Esophagus muscularis mucosa (tissue), 4 donors: ENCODE measurements at places on chromosomes 6 and 20. TPM values are rescaled to one million over a fixed set of nuclear protein-coding genes. Genes with fewer than 3 reads are reported as not detected.

GRCh38 chr6:113629975-113630737, 227.0 kb upstream of the MARCKS start:
- no peaks in the 10 kb centered on the region for H3K27me3 ChIP-seq
- no peaks in the 10 kb centered on the region for H3K36me3 ChIP-seq

DNA sequence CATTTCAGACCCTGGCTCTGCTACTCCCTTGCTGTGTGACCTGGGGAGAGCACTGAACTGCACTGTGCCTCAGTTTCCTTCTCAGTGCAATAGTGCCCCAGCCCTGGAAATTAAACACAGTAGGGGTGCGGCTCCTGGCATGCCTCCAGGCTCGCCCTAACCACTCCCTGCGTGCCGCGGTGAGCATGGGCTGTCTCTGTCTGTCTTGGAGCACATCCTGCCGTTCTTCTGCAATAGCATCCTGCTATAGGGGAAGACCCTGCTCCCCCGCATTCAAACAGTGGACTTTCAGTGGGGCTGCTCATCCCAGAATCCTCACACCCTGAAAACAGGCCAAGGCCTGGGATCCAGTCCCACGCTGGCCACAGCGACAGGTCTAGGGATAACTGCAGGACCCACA, 129.5 kb downstream of the FOXC1 start:
- no peak for DNase-seq
- H3K27me3 ChIP-seq, result no peaks in the 10 kb centered on the region
- H3K4me3 ChIP-seq, result no peak overlapping the region
- H3K36me3 ChIP-seq, result no peaks in the 10 kb centered on the region
- no peaks in the 10 kb centered on the region for H3K4me1 ChIP-seq
- H3K27ac ChIP-seq, result no peak overlapping the region

The CD93 gene
- 80.7 TPM for total RNA-seq

GRCh38 chr6:148578837-148579565, 167.8 kb upstream of the UST start:
- peaks cover 7% of the 10 kb centered on the region for H3K4me1 ChIP-seq
- DNase-seq, result no peak
- H3K27ac ChIP-seq, result no peak overlapping the region
- H3K4me3 ChIP-seq, result no peak overlapping the region
- H3K27me3 ChIP-seq, result no peaks in the 10 kb centered on the region

The PAX1 gene
- total RNA-seq, result not detected

DNA sequence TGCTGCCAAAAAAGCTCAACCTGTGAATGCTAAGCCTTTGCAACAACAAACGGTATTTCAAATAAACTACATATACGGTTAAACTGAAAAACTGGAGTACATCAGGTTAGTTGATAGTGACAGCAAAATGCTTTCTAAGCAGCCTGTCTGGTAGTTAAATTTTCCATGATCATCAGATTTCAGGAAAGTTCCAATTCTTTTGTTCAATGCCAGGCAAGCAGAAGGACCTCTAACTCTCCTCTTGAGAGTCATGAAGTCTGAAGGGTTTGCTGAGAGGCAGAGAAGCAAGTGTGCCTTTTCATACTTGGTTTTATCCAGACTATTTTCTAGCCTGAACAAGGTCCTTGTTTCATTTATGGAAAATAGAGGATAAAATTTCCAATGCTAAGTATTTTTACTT, 4.5 kb downstream of the FLRT3 start:
- H3K4me3 ChIP-seq, result no peak overlapping the region
- no peak overlapping the region for H3K27ac ChIP-seq
- no peak for DNase-seq
- H3K27me3 ChIP-seq, result no peaks in the 10 kb centered on the region
- H3K36me3 ChIP-seq, result no peaks in the 10 kb centered on the region
- H3K4me1 ChIP-seq, result peaks cover 3% of the 10 kb centered on the region

DNA sequence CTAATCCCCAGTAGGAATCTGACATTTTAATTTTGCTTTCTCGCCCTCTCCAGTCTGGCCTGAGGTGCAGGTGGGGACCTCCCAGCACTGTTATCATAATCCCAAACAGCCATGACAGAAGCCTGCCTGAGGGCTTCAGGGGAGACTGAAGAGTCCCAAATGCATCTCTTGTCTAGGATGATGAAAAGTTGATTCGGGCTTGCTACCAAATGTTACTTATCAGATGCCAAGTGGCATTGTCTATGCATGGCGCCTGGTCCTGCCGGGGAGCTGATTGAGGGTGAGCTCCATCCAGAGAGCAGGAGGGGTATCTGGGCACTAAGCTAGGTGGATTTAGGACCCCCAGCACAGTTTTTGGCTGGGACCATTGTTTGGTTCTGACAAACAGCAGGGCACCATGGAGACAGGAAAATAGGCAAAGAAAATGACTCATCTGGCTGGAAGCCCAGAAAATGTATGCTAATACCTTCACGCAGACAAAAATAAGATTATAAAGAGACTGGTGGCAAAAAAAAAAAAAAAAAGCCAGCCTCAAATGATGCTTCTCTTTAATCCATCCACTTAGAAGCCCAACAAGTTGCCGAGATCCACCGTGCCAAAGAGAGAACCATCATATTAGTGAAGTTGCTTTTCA, 513.7 kb upstream of the SULF2 start:
- no peaks in the 10 kb centered on the region for H3K27me3 ChIP-seq
- H3K4me3 ChIP-seq, result no peak overlapping the region
- peak overlapping the region; percentile 75 for H3K27ac ChIP-seq
- peaks cover 28% of the 10 kb centered on the region for H3K4me1 ChIP-seq
- H3K36me3 ChIP-seq, result no peaks in the 10 kb centered on the region
- DNase-seq, result no peak

DNA sequence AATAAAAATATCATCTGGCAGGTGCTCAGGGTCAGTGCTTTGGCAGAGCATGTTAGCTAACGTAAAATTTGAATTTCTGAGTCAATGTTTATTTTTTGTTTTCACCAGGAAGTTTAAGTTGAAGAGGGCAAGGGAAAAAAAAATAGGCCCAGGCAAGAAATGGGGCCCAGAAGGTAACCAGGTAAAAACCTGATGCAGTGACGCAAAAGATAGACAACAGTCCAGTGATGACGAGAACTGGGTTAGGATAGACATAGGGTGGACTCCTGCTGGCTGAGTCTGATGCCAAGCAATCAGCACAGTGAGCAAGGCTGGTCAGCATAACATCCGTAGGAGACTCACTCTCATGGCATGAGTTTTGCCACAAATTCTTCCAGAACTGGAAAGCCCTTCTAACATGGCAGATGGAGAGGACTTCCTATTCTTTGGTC, 42.2 kb downstream of the ZHX3 start:
- DNase-seq, result no peak
- no peak overlapping the region for H3K27ac ChIP-seq
- H3K4me3 ChIP-seq, result no peak overlapping the region
- H3K4me1 ChIP-seq, result peaks cover 41% of the 10 kb centered on the region
- H3K27me3 ChIP-seq, result no peaks in the 10 kb centered on the region
- no peaks in the 10 kb centered on the region for H3K36me3 ChIP-seq

The TGM6 gene
- not detected for total RNA-seq

- peaks cover 24% of the 10 kb centered on the region for H3K36me3 ChIP-seq
- no peak overlapping the region for H3K4me3 ChIP-seq
- peaks cover 14% of the 10 kb centered on the region for H3K4me1 ChIP-seq
- no peak overlapping the region for H3K27ac ChIP-seq
Observed at GRCh38 chr6:152124429-152125074, 317.1 kb downstream of the ESR1 start.

GRCh38 chr6:4777394-4777935, 1.3 kb downstream of the CDYL start:
- H3K27ac ChIP-seq, result no peak overlapping the region
- H3K36me3 ChIP-seq, result no peaks in the 10 kb centered on the region
- H3K4me3 ChIP-seq, result peak overlapping the region; percentile 94

The THBS2 gene
- total RNA-seq, result 25.7 TPM

The ARMH2 gene
- not detected for total RNA-seq

The SAMD3 gene
- total RNA-seq, result 2.7 TPM

The DNAH8 gene
- not detected for total RNA-seq
